ENCODE measurements at places on chromosomes 5 and 9.

- DNase-seq: no peak
Observed at GRCh38 chr5:1901983-1902382, 19.3 kb upstream of the IRX4 start.

- DNase-seq: no peak
Observed at GRCh38 chr5:25891691-25892090, 1146.7 kb downstream of the CDH9 start.

DNA sequence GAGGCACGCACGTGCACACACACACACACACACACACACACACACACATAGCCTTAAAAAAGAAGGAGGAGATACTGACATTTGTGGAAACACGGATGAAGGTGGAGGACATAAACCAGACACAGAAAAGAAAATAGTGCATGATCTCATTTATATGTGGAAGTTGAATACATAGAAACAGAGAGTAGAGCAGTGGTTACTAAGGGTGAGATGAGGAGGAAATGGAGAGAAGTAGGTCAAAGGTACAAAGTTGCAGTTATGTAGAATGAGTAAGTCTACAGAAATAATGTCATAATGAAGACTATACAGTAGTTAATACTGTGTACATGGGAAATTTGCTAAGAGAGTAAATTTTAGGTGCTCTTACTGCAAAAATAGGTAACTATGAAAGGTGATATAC, 412.2 kb upstream of the CDH9 start:
- no peak for DNase-seq

GRCh38 chr9:88829276-88829675, 162.0 kb upstream of the S1PR3 start:
- no peak for DNase-seq

- no peak for DNase-seq
Observed at GRCh38 chr5:38267372-38267771, 9.0 kb downstream of the EGFLAM start.

- DNase-seq: no peak
Observed at GRCh38 chr9:34454571-34455065, 3.8 kb downstream of the FAM219A start.

DNA sequence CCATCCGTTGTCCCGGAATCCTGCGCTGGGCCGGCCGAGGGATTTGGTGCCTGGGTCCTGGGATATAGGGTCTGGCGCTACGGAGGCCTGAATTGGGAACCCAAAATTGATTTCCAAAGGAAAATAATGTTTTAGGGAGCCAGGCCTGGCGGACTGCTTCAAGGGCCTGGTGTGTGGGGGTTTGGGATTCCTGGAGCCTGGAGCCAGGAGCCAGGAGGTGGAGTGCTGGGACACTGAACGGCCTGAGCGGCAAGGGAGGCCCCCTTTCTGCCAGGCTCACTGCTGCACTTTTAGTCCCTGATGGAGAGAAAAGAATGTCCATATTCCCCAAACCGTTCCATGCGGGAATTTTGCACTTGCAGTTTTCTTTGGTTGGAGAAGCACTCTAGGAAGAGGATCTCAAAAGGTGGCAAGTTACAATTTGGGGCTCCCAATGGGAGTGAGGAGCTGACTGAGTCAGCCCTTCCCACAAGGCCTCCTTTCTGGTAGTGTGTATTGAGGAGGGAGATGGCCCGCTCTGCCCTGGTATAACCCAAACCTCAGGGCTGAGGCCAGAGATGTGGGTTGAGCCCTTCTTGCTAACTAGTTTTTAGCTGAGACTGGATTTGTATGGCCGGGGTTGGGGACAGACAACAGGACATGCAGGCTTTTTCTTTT, 2.2 kb downstream of the LMX1B start:
- no peak for DNase-seq

DNA sequence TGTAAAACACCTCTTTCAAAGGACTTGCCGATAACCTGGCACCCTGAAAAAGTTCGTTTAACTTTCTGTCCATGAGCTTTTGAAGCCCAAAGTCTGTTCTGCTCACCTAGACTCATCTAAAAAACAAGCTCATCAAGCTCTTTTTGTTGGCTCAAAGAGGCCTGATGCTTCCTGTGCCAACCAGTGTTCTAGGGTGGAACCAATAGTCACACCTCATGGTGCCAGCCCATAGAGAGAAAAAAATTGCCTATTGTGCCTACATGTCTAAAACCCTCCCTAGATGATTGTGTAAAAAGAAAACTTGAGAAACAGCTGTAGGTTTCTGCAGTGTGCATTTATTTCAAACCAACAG, 4.7 kb downstream of the SH3RF2 start:
- DNase-seq: no peak

DNA sequence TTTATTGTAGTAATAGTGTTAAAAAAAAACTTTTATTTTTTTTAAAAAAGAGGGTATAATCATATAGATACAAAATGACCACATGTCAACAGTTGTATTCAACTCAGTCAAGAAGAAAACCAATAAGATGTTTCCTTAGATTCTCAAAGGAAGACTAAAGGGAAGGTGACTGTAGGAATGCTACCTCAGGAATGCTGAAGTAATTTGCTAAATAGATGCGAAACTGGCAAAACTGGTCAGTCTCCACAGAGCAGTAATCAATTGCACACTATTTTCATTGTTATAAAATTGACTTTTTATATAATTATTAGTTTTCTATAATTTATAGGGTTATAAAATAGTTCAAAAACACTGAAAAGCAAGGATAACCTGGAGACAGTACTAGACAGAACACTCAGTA, 204.8 kb downstream of the GABRG2 start:
- no peak for DNase-seq

DNA sequence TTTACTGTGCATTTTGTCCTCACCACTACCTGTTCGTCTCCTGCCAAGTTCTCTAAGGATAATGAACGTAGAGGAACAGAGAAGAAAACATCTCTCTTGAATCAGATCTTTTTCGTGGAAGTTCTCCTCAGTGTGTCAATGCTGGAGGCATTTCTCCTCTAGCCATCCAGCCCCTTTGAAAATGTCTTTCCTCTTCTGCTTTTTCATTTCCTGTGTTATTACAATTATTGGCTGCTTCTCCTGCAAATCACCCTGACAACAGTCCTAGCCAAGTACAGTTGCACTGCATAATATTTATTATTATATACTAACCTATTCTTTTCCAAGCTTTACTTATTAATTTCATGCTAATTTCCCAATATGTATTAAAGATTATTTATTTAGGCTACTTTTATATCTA, 61.8 kb upstream of the TRPM3 start:
- no peak for DNase-seq

GRCh38 chr5:101370181-101370580, 467.1 kb upstream of the ST8SIA4 start:
- DNase-seq: no peak

DNA sequence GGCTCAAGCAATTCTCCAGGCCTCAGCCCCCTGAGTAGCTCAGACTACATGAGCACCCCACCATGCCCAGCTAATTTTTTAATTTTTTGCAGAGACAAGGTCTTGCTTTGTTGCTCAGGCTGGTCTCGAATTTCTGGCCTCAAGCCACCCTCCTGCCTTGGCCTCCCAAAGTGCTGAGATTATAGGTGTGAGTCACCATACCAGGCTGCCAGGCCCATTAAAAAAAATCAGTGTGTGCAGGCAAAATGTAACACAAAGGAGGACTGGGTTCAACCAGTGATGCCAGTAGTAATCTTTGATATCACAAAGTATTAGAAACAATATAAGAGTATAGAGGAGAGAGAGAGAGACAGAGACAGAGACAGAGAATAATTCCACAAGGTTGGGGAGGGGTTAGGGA, 322.7 kb downstream of the MSX2 start:
- DNase-seq: no peak

DNA sequence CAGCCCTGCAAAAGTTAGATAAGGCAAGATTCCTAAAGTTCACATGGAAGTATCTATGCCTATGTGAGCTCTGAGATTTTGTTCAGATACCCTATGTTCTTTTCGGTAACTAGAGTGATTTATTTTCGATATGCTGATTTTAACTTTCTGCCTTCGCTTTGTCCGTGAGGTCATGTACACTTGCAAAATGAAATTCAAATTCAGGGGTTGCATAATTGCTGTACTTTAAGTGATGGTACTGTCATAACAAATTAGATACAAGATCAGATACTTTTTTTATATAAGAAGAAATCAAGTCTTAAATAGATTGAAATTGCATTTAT, 350 bp upstream of the ECPAS start:
- DNase-seq: no peak

- DNase-seq: no peak
Observed at GRCh38 chr9:70519912-70520724, 105.7 kb upstream of the KLF9 start.

- DNase-seq: no peak
Observed at GRCh38 chr5:116576053-116576713, 1.6 kb upstream of the SEMA6A start.

- DNase-seq: no peak
Observed at GRCh38 chr9:79263628-79264027, 308.1 kb upstream of the TLE4 start.
